ENCODE measurements at places on chromosomes 6 and 20. TPM values are rescaled to one million over a fixed set of nuclear protein-coding genes. Genes with fewer than 3 reads are reported as not detected.
A peak's percentile ranks its signal among the peaks of the same experiment; 100 is the strongest.

CST9 gene
- total RNA-seq: not detected

DNMT3B gene
- total RNA-seq: 0.67 TPM

C20orf202 gene
- 0.22 TPM for total RNA-seq

RNGTT gene
- total RNA-seq: 26.5 TPM

EGFL8 gene
- total RNA-seq: 11.3 TPM

OR12D3 gene
- not detected for total RNA-seq

BTN1A1 gene
- total RNA-seq: not detected

KIF25 gene
- total RNA-seq: 0.86 TPM

PLCB4 gene
- total RNA-seq: not detected

DNA sequence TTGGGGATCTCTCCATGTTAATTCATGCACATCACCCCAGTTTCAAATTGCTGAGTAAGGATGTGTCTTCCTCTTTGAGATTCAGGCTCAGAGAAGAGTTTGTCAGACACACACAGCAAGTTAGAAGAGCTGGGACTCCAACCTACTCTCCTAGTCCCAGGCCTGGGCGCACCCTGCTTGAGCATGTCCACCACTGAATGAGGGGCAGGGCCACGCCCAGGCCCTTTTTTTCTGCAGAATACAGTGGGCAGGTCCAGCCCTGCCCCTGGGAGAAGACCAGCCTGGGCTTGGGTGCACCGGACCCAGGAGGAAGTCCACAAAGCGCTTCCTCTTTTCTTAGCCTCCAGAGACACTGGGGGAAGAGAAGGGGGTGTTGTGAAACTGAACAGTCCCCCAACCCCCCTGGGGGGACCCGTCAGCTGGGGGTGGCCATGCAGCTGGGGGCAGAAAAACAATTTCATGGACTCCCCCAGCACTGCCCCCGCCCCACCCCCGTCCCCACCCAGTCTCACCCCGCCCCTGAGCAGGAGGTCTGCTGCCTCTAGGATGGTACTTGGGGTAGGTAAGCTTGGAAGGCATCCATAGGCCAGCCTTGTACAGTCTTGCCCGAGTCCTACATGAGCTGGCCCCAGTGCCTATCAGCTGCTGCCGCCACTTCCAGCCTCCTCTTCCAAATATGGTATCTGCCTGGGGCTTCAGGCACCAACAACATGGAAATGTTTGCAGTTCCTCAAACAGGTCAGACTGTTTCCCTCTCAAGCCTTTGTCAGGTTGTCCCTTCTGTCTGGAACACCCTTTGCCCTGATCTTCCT, 11.7 kb upstream of the HCK start:
- DNase-seq: no peak

- DNase-seq: no peak
Observed at GRCh38 chr6:81969011-81969410, 216.5 kb upstream of the TENT5A start.

- no peak for DNase-seq
Observed at GRCh38 chr6:64477391-64477790, 841.8 kb downstream of the PHF3 start.

DNA sequence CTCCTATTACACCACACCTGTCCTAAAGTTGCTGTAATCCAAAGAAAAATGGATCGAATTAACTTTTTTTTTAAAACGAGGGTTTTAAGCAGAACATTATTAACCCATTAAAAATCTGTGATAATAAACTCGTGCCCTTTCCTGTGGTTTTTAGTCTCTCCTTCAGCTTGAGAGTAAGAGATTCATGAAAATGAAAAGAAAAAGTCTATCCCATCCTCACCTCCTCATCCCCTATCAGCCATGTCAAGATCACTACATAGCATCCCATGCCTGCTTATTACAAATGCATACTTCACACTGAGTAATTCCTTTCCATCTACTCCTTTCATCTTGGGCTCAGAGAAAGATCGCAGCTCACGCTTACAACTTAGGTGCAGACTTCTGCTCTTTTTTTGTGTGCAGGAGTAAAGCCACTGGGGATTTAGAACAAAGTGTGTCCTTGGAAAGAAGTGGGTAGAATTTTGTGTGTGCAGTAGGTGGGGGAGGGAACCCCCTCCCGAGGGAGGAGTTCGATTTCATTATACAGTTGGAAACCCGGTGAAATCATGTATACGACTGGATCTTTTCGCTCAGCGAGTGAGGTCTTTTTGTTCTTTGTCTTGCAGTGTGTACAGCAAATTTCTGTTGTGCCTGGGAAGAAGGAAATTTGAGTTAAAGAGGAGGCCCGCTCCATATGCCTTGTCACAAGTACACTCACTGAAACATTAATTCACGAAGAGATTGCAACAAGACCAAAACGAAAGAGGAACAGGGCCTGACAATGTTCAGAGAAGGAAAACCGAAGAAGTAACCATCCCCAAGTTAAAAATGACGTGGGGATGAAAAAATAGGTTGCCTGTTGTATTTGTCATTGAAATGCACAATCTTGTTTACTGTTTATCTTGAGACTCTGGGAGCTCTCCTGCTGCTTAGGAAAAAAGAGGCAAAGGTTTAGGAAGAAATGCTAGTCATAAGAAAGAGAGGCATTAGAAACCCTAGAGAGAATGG, 146.5 kb upstream of the ZNF217 start:
- DNase-seq: no peak

DNA sequence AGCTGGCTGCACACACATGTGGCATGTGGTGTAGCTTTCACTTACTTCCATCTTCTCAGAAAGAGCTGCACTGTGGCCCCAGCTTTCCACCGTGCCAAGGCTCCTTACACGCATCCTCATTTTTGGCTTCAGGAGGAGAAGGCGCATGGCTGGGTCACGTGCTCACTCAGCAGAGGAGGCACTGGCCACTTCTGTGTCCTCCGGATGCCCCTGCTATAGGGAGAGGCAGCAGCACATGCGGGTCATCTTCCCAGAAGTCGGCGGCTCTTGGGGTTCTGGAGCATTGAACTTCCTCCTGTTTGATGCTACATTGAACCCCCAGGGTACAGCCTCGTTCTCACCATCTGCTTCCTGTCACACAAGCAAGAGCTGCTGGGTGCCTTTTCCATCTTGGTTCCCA, 111.3 kb downstream of the FAM120B start:
- no peak for DNase-seq

DNA sequence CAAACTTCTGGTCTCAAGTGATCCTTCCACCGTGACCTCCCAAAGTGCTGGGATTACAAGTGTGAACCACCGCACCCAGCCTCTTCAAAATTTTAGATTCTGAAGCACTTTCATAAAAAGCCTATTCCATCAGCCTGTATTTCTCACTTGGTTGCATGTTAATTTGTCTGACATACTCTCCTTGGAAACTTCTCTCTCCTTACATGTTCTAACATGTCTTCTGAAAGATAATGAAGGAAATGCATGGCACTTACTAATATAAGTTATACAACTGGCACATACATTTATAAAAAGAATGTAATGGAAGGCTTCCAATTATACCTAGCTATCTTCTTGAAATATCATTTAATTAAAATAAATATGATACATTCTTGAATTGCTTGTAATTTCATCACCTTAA, 597.5 kb downstream of the TBC1D32 start:
- no peak for DNase-seq

DNA sequence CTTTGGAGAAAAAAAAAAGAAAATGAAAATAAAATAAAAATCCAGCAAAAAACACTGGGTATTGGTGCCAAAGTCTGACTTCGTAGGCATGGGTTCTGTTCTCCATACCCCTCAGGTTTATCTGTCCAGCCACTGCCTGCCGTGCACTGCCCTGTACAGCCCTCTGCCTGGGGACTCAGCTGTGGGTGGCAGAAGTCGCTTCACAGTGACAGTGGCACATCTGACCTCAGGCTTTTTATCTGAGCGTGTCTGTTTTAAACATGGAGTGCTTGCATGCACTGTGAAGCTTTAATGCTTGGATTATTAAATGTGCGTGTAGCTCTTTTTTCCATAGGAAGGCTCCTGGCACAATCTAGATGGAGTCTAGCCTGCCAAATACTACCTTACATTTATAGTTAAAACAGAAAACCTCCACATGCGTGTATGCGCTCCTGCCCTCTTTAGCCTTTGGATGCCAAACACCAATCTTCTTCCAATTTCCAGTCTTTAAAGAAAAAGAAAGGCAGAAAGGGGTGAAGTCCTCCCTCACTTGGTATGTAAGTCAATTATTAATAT, 375.5 kb downstream of the UTRN start:
- no peak for DNase-seq

GRCh38 chr6:33880766-33881165, 77.0 kb upstream of the MLN start:
- no peak for DNase-seq

DNA sequence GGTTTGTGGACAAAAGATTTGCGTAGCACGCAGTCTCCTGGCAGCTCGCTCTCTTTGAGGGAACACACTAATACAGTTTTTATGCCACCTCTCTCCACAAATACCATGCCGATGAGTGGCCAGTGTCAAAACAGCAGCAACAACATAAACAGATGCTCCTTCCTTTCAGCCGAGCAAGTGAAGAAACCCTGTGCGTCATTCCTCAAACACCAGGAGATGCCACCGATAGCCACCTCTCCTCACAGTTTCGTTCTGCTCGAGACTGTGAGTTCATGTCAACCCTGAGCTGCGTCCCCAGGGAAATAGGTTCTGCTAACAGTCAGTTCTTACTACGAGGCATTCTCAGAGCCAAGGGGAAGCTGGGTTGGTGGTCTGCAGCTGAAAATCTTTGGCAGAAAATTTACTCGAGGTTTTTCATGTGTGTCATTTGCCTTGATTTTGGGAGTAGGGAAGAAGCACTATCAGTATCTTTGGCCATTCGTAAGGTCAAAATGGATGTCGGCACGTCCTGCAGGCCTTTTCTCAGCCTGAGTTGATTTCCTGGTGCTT, 59.9 kb downstream of the EYA2 start:
- no peak for DNase-seq

GRCh38 chr20:34175879-34176278, 63.8 kb upstream of the EIF2S2 start:
- DNase-seq: no peak

DNA sequence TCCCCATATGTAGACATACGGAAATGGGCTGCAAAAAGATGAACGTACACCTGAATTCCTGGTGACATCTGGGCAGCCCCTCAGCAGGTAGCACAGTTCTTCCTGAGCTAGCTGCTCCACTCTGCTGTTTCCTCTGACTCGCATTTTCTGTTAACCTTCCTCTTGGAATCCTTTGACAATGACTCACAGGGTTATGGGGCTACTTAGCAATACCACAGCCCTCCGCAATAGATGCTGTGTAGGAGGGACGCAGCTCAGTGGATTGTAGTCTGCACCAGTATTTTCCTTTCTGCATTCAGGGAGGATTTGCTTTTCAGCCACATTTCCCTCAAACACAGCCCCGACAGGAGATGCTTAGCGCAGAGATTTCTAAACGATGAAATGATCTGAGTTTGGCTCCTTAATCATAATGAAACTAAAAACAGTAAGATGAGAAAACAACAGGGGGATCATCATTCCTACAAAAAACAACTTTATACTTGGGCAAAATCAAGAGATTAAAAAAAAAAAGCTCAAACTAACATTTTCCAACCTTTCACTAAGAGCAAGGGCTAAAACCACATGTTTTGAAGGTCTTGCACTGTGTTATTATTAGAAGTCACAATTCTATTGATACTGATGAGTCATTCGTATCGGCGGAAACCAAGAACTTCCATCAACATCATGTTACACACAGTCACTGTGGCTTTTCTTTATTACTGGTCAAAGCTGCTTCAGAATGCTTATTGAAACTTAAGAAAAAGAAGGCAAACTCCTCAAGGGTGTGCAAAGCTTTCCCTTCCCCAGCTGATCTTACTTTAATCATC, 12.2 kb downstream of the BACH2 start:
- peak; percentile 34 for DNase-seq

DNA sequence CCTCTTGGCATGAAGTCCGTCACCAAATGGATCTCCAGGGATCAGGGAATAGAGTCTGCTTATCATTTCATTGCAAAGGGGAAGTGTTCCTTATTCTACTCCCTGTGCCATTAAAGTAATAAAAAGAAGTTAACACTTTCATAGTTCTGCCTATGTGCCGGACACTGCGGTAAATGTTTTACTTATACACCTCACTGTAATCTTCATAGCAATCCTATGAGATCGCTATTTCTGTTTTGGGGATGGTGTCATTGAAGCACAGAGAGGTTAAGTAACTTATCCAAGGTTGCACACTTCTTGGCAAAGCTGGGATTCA, 177.7 kb downstream of the TSHZ2 start:
- DNase-seq: no peak

DNA sequence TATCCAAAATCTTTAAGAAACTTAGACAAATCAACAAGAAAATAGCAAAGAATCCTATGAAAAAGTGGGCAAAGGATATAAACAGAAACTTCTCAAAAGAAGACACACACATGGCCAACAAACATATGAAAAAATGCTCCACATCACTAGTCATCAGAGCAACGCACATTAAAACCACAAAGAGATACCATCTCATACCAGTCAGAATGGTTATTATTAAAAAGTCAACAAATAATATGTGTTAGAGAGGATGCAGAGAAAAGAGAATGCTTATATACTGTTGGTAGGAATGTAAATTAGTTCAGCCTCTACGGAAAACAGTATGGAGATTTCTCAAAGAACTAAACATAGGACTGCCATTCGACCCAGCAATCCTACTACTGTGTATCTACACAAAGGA, 212.0 kb upstream of the DTNBP1 start:
- DNase-seq: no peak

- DNase-seq: peak; percentile 0
Observed at GRCh38 chr6:43575105-43575771, 600 bp downstream of the XPO5 start.

DNA sequence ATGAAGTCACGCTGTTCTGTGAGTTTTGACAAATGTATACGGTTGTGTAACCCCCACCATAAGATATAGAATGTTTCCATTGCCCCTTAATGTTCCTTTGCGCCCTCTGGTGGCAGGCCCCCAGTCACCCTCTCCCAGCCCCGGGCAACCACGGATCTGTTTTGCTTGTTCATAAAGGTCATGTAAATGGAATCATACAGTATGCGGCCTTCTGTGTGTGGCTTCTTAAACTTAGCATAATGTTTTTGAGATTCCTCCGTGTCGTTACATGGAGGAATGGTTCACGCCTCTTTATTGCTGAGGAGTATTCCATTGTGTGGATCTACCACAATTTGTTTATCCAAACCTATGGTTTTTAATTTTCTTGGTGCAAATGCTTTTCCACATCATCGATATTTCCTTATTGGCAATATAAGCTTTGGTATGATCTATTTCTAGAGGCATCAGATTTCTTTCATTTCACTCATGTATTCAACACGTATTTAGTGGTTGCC, 28.4 kb downstream of the LYRM2 start:
- DNase-seq: peak; percentile 63

DNA sequence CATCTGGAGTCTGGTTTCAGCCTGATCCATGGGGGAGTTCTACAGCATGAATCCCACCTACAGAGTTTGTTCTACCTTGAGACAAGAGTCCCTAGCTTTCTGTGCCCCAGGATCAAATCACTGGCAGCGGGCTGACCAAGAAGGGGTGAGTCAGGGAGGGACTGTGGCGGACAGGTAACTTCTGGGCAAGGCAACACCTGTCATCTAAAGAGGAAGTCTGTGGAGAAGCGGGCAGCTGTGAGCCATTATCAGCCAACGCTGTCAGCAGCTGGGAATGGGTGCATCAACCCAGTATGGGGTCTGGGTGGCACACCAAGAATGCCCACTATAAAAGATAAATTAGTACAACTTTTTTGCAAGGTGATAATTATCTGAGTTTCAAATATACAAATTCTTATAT, 45.9 kb downstream of the UBE3D start:
- no peak for DNase-seq

All from naive thymus-derived CD4-positive, alpha-beta T cell (primary cell).